ENCODE measurements at places on chromosomes 5 and 9. TPM values are rescaled to one million over a fixed set of nuclear protein-coding genes. Genes with fewer than 3 reads are reported as not detected.

SPINK7 gene
- total RNA-seq: 0.59 TPM

- no peak for DNase-seq
Observed at GRCh38 chr9:76730801-76731200, 33.4 kb upstream of the PCA3 start.

GRCh38 chr5:125112196-125112595, 365.8 kb upstream of the ZNF608 start:
- no peak for DNase-seq

DNA sequence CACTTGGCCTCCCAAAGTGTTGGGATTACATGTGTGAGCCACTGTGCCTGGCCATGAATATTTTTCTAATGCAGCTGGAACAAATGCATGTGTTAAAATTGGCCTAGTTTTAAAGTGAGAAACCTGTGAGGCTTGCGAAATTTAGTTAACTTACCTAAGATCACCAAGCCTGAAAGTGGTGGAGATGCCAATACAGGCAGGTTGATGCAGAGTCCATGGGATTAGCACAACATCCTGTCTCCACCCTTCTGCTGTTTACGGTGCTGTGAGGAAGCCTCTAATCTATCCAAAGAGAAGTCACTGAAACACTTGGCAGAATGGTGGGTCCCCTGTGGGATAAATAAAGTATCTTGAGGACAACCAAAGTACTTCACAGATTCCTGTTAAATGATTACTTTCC, 98.2 kb downstream of the PCSK5 start:
- DNase-seq: no peak

DNA sequence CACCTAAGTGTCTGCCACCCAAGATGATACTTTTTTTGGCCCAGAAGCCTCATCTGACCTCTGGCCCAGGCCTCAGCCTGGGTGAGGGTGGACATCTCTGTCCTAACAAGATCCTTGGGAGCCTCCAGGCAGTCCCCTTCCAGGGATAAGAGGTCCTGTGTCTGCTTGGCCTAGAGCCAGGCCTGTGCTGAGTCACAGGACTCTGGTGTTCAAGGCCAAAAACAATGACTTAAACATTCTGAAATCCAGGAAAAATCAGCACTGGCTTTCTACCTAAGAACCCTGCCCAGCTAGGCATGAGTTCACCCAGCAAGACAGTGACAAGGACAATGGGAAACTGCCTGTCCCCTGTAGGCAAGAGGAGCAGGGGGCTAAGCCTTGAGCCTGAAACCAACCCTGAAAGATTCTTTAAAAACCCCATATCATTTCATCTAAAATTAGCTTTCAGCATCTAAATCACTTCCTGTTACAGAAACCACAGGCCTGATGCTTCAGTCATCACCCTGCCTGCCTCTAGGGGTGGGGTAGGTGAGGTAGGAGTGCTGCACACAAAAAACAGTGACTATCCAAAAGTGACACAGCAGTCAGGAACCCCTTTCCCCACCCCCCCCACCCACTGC, 29.9 kb downstream of the CSF2 start:
- DNase-seq: peak; percentile 5

TAS2R1 gene
- total RNA-seq: not detected

CCIN gene
- total RNA-seq: 0.89 TPM

GRCh38 chr5:172624083-172624995, 16.7 kb upstream of the NEURL1B start:
- DNase-seq: no peak

KCNIP1 gene
- 2.5 TPM for total RNA-seq

DNA sequence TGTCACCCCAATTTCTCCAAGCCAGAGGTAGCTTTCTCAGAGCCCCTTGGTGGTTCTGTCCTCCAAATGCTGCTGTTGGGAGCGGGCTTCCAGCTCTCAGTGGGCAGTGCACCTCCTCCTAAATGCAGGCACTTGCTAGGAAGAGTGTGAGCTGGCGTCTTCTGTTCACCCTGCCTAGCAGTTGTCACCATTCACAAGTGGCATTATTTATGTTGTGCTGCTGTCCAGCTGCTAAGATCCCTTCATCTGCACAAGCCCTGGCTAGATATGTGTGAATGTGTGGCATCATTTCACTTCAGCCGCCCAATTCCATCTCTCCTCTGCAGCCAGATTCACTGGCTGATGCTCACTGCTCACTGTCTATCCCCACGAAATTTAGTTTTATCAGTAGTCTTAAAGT, 43.7 kb downstream of the SLC36A1 start:
- no peak for DNase-seq

DNA sequence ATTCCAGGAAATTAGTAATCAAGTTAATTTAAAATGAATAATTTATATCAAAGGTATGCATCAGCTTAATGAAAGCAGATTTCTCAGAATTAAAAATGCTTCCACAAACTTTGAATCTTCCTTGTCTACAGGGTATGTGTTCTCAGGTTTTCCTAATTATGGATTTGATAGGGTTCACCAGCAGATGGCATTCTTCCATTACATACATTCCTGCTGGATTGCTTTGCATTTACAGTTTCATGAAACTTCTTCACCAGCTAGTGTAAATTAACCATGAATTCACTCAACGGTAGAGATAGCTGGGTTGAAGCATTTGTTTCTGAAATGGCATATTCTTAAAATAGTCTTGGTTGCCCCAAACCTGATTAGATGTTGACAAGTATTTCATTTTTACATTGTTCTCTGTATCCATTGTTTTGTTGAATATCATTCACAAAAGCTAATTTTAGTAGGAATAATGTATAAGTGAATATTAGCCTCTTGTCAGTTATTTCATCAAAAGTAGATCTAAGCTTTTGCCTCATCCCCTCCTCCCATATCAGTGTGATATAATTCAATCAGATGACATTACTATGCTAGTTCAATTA, 68.7 kb upstream of the WDR41 start:
- peak; percentile 28 for DNase-seq

- no peak for DNase-seq
Observed at GRCh38 chr9:126147936-126148870, 178.4 kb upstream of the MVB12B start.

GRCh38 chr5:107869438-107870115, 198.8 kb upstream of the EFNA5 start:
- peak; percentile 39 for DNase-seq

PGM5 gene
- 13.8 TPM for total RNA-seq

DNA sequence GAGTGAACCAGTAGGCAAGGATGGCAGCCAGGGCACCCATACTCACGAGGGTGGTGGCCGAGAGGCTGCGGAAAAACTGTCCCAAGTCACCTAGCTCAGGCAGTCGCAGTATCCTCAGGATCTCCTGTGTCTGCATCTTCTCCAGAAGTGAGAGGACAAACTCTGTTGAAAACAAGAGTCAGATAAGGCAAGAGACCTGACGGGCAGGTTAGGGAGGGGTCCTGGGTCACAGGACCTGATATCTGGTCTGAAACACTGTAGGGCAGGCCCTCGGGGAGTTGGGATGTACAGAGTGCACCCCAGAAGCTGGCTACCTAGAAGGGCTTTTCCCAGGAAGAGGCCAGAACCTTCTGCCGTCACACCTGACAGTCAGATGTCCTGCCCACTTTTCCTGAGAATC, 17.4 kb downstream of the ACSL6 start:
- no peak for DNase-seq

DNA sequence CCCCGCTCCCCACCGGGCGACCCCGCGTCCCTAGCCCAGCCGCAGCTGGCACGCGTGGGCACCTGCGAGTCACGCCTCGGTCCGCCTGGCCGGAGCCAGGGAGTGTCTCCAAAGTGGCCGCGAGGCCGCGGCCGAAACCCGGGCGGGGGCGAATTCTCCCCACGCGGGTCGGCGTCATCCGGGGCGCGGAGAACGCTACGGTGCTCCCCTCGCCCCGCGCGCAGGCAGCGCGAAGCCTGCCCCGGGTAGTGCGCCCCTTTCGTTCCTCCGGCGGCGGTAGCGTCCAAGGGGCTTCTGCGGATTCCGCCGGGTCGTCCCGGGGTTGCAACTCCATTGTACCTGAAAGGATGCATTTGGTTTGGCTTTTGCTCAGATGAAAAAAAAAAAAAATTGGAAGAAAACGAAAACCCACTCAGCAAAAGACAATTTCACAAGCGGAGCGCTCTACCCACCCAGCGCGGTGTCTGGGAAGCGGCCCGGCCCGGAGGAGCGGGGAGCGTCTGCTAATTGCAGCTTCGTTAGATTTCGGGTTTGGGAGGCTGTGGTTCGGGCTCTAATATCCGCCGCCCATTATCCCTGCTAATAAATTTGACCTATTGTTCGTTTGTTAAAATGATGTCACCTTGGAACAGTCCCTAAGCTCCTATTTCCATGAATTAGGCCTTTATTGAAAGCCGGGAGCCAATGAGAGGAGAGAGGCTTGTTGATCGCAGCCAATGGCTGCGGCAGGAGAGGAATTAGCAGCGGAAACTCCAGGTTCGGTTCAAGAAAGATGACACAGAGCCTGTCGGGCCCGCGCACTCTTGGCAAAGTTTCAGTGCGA, at the start of gene TLX3:
Gene TLX3 (plus strand): TSS at position 796 of the 823 bp plus-strand sequence. CDS start 118 bp downstream, outside the sequence.
- no peak for DNase-seq

DNA sequence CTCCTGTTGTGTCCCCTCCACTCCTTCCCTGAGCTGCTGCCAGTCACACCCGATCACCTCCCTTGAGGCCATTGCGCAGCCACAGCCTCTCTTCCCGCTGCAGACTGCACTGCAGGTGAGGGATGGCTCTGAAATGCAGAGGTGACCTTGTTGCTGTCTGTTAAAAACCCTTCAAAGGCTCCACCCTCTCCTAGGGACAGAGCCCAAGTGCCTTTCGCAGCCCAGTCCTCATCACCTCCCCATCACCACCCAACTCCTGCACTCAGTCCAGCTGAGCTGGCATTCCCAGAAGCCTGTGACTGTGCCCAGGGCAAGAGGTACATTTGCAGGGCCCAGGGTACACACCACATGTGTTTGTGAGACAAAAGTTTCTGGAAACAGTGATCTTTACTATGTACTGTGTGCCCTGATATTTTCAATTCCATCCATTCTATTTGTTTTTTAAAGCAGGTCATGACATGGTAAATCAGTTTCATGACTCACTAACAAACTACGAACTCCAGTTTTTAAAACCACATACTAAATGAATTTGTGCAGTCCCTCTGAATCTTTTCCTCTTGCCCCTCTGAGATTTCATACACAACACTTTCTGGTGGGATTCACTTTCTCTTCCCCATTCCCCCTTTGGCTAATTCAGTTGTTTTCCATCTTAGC, 73.0 kb upstream of the SPOCK1 start:
- DNase-seq: no peak

DNA sequence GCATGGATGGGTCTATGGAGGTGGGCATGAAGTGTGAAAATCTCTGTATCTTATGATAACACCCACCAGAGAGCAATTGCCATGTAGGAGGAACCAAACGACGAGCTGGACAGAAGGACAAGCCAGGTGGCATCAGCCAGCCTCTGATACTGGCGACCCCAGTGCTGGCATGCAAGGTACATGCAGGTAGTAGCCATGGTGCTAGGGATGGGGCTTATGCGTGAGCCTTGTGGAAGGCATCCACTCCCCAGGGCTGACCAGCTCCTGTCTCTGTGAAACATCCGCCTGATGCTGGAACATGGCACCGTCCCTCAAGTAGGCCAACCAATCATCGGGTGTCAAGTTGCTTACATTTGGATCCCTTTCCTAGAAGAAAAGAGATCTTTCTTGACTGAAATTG, 412.9 kb downstream of the GADD45G start:
- no peak for DNase-seq

- DNase-seq: no peak
Observed at GRCh38 chr9:108634204-108634603, 221.6 kb downstream of the ACTL7B start.

- DNase-seq: no peak
Observed at GRCh38 chr5:59562756-59563389, 330.7 kb downstream of the PDE4D start.

- no peak for DNase-seq
Observed at GRCh38 chr5:72516916-72517315, 9.7 kb upstream of the ZNF366 start.

GRCh38 chr5:59654691-59655090, 238.8 kb downstream of the PDE4D start:
- DNase-seq: no peak

- no peak for DNase-seq
Observed at GRCh38 chr5:1926471-1927341, 44.0 kb upstream of the IRX4 start.

DNA sequence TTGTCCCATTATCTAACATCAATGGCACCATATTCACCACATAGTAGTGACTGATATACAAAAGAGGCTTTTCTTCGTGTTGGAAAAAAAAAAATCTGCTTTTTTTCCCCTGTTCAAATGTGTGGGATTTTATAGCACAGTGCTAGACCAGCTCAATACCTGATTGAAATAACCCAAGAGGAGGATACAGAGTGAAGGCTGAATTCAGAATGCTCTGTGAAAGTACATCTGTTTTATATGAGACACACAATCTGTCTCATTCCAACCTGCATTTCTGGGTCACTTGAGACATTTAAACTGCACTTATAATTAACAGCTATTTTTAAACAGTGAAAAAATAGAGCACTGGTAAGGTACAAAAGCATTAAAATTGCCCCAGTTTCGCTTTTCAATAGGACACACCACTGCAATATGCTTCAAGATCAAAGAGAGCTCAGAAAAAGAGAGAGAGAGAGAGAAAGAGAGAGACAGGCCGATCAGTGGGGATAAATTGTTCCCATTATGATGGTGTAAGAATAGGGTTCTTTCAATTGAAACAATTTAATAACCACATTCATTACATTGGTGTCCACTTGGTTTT, 179.3 kb downstream of the NR2F1-AS1 start:
- no peak for DNase-seq

NR6A1 gene
- 0.99 TPM for total RNA-seq

ARID3C gene
- not detected for total RNA-seq
